Progenitor cell of endocrine pancreas (in vitro differentiated cells): ENCODE measurements at places on chromosomes 4 and X.
A peak's percentile ranks its signal among the peaks of the same experiment; 100 is the strongest.

DNA sequence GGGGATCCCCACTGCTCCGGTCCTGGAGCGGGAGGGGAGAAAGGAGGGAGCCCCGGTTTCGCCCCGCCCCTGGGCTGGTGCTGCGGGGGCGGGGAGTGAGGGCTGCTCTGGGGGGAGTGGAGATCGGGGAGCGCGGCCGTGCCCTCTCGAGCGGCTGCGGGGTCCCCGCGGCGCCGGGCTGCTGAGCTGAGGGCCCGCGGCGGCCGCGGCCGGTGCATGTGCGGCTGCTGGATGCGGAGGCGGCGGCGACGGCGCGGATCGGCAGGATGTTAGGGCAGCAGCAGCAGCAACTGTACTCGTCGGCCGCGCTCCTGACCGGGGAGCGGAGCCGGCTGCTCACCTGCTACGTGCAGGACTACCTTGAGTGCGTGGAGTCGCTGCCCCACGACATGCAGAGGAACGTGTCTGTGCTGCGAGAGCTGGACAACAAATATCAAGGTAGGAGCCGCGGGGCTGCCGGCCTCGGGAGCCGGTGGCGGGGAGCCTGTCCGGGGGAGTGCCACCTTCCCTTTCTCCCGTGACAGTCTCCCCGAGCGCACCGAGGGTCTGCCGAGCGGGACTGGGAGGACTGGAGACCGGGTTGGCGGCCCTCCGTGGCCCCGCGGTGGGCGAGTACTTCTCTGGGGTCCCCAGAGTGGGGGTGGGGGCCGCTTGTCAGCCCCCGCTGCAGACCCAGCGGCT lies at the start of gene ING2:
ING2 (plus strand) TSS at position 129 of the 681 bp plus-strand sequence; CDS start at position 267, 138 bp downstream.
- no peak for DNase-seq

- DNase-seq: no peak
Observed at GRCh38 chr4:165709516-165709915, 163.5 kb upstream of the TLL1 start.

GRCh38 chr4:763191-763810 lies 57.7 kb downstream of the PCGF3 start:
- no peak for DNase-seq

- DNase-seq: no peak
Observed at GRCh38 chr4:121213940-121214339, 49.8 kb upstream of the TNIP3 start.

DNA sequence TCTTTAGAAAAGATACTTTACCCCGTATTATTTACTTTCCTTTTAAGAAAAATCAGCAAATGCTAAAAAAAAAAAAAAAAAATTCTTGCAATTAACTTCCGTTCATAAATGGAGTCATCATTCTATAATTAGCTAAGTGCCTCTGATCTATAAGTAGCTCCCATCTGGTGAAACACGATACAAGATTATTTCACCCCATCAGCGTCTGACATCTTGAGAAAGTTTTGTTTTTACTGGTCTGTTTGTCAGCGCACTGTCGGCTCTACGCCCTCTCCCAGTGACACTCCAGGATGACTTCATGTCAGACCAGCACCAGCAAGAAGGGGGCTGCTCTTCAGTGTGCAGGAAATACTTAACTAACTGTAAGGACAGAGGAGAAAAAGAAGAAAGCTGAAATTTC lies 108.3 kb downstream of the AFAP1 start:
- no peak for DNase-seq

DNA sequence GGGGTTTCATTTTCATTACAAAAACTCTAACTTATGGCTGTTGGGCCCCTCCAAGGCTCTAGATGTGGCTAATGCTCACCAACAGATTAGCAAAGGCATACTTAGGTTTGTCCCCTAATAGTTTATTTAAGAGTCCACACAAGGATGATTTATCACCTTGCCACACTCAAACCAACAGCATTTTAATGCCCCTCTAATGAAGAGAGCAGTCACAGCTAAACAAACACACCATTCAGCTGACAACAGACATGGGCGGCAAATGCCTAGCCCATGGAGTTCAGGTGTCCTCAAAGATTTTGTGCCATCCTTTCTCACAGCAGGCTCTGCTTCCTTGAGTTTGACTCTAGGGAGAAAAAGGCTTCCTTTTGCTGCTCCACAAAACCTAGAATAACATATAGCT lies 61.8 kb upstream of the CITED1 start:
- no peak for DNase-seq

DNA sequence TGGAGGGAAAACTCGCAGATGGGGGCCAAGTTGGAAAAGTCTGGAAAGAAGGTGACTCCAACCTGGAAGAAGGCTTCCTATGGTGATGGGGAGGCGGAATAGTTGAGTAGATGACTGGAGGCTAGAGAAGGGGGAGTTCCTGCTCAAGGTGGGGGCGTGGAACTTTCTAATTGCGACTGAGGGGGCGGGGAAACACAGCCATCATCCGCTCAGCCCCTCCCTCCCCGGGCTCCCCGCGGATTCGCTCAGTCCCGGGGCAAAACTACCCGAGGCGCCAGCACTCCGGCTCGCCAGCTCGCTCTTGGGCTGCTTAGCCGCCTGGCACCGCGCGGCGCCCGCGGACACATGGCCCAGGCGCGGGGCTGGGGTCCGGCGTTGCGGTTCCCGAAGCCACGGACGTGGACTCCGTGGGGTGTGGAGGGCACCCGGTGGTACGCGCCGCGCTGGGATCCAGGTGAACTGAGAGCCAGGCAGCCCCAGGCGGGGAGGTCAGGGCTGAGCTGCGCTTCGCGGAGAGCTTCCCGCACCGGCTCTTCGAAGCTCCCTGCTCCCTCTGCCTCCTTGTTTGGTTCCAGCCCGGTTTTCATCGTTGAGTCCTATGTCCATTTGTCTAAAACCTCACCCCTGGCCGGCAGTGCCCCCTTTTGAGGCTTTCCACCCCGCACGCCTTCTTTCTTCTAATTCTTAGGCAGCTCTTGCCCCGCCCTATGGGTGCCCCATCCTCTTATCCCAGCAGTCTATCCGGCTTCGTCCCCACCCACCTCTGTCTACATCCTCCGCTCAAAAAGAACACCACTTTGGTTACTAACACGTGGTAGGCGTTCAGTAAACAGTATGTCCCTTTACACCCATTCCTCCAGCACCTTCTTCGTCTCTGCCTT lies 38.9 kb downstream of the STARD8 start:
- no peak for DNase-seq

DNA sequence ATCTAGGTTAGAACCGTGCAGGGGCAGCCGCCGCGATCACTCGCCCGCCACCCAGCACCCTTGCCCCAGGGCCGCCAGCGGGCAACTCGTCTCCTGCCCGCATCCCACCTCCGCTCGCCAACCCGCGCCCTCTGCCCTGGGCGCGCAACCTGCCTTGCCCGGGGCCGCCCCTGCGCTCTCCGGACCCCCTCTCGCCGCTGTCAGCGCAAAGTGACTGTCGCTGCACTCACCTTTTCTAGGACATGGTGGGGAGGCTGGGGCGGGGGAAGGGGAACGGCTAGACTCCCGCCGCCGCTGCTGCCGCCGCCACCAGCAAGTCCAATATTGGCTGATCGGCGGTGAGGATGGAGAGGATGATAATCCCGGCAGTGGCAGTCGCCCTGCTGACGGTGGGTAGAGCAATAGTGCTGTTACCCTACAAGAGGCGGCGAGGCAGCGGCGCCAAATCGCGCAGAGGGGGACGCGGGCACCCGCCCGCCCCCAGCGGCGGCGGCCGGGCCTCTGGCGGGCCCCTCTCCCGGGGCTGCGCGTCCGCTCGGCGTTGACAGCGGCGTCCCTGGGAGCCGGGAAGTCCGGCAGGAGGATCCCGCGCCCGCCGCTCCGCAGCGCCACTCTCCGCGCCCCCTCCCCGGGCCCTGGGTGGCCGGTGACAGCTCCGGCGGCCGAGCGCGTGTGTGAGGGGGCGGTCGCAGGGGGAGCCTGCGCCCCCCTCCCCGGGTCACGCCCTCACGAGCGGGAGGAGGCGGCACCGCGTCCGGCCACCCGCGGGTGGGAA lies 2.3 kb upstream of the NR3C2 start:
- DNase-seq: peak; percentile 24

- DNase-seq: no peak
Observed at GRCh38 chrX:1134976-1135375, 77.5 kb downstream of the CRLF2 start.

DNA sequence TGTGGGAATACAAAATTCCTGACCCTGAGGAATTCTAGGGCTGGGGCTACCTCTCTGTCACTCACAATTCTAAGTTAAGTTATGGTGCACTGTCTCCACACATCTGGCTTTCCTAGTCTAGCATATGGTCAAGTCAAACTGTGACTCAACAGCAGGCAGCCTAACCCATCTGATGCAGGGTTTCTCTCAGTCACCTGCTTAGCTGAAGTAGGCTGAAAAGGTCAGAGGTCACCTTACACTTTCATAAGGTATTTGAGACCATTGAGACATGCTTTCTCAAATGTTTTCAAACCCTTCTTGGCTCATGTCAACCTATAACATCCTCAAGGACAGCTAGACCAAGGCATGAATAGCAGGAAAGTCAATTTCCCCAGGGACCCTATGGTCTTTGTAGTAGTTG lies 196.5 kb upstream of the STK26 start:
- DNase-seq: no peak

- no peak for DNase-seq
Observed at GRCh38 chr4:17605236-17605635, 9.2 kb upstream of the MED28 start.

- no peak for DNase-seq
Observed at GRCh38 chrX:85024562-85024961, 20.9 kb downstream of the APOOL start.

- DNase-seq: no peak
Observed at GRCh38 chr4:112061207-112061817, 83.9 kb upstream of the FAM241A start.

DNA sequence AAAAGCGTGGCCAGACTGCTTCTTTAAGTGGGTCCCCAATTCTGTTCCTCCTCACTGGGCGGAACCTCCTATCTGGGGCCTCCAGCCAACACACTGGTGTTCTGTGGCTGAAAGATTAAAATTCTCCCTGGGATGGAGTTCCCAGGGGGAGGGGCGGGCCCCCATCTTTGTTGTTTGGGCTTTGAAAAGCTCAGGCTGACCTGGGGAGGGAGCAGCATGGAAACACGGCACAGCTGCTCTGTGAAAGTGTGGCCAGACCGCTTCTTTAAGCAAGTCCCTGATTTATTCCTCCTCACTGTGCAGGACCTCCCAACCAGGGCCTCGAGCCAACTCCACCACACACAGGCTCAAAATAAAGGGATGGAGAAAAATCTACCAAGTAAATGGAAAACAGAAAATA lies 219.5 kb downstream of the TMEM47 start:
- no peak for DNase-seq

- DNase-seq: no peak
Observed at GRCh38 chr4:32909736-32910135, 2189.6 kb downstream of the PCDH7 start.

DNA sequence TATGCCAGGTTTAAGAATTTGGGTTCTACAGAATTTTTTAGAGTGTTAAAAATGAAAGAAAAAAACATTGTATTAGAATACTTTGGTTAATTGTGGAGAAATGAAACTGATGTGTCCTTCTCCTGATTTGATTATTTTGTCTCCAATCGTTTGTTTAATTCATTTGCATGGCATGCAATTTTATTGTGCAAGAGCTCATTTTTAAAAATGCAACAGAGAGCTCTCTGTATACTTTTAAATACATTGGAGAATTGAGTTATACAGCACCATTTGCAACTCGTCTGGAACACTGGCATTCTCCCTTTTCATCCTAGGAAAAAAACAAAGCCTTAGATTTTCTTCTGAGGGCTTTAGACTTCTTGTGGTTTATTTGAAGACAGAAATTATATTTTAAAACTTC lies 689 bp downstream of the EXOC1L start:
- no peak for DNase-seq
